ENCODE measurements at places on chromosomes 6 and 20. TPM values are rescaled to one million over a fixed set of nuclear protein-coding genes. Genes with fewer than 3 reads are reported as not detected.

The CLIC5 gene
- total RNA-seq: not detected

The RNF182 gene
- total RNA-seq: 1.8 TPM

The MLIP gene
- total RNA-seq: not detected

The SLC17A9 gene
- 16.6 TPM for total RNA-seq

The OR2J3 gene
- total RNA-seq: not detected

The PTK6 gene
- 0.11 TPM for total RNA-seq

The COL12A1 gene
- 765 TPM for total RNA-seq

The BFSP1 gene
- 1.5 TPM for total RNA-seq

The F13A1 gene
- total RNA-seq: under 0.01 TPM

The CRYBG1 gene
- total RNA-seq: 27.7 TPM

The SLC44A4 gene
- not detected for total RNA-seq

The EMILIN3 gene
- under 0.01 TPM for total RNA-seq

The SLC16A10 gene
- total RNA-seq: 0.33 TPM

The IL17A gene
- total RNA-seq: not detected

The VGLL2 gene
- not detected for total RNA-seq

The DSP gene
- 0.33 TPM for total RNA-seq

The NMBR gene
- 0.11 TPM for total RNA-seq

The ROS1 gene
- total RNA-seq: 2.0 TPM

The PHIP gene
- total RNA-seq: 32.2 TPM

The EYS gene
- total RNA-seq: not detected

The FAM209B gene
- total RNA-seq: not detected

The PRDM13 gene
- under 0.01 TPM for total RNA-seq

The ARMC2 gene
- total RNA-seq: 1.7 TPM

The CST2 gene
- total RNA-seq: not detected

The TFAP2B gene
- total RNA-seq: 0.33 TPM

The SEMG1 gene
- not detected for total RNA-seq

The TMEM217 gene
- total RNA-seq: 1.6 TPM

The SCUBE3 gene
- total RNA-seq: 58.5 TPM

The HLA-DRA gene
- total RNA-seq: not detected

The OR14J1 gene
- total RNA-seq: not detected

The TUBE1 gene
- 68.0 TPM for total RNA-seq

The CD83 gene
- 1.2 TPM for total RNA-seq

The ECT2L gene
- total RNA-seq: not detected

The ASIP gene
- total RNA-seq: not detected

All from uterine smooth muscle cell (primary cell).